Lung (tissue), 17 donors: ENCODE measurements at places on chromosomes 3 and 15. TPM values are rescaled to one million over a fixed set of nuclear protein-coding genes. Genes with fewer than 3 reads are reported as not detected.

The ALDH1A2 gene
- total RNA-seq = 28.4 TPM

The SLC15A2 gene
- 48.2 TPM for total RNA-seq

The PRICKLE2 gene
- 35.8 TPM for total RNA-seq

The SLC7A14 gene
- total RNA-seq = 0.03 TPM

- DNase-seq = peak; percentile 28
- H3K36me3 ChIP-seq = no peaks in the 10 kb centered on the region
- H3K27me3 ChIP-seq = no peaks in the 10 kb centered on the region
- H3K4me3 ChIP-seq = no peak overlapping the region
These were observed 19.9 kb upstream of the TNFAIP8L3 start for GRCh38 chr15:51114437-51115119.

DNA sequence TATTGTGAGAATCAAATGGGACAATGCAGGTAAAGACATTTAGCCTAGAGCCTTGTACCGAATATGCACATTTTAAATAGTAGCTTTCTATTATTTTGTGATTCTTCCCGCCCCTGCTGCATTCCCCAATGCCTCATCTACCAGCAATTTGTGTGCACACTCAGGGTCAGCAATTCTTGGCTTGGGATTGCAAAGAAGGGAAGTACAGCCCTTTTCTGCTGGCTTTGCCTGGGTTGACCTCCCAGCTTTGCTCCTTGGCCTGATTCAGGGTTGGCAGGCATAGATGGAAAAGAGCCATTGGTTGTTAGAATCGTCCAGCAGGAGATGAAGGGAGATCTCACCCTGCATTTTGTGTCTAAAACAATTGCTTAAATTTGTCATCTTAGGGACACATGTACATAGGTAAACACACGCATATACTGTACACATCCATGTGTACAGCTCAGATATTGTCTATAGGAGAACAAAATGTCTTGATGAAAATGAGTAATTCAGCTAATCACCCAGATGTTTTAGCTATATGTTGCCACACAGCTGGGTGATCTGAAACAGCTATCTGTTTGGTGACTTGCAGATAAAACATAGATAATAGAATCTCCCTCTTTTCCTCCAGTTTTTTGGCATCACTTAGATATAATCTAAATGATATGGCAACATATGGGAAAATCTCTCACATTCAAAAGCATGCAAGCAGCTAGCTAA lies 340.9 kb upstream of the TBL1XR1 start:
- H3K27ac ChIP-seq = no peak overlapping the region
- H3K4me3 ChIP-seq = no peak overlapping the region
- DNase-seq = peak; percentile 88
- peaks cover 29% of the 10 kb centered on the region for H3K4me1 ChIP-seq
- H3K36me3 ChIP-seq = no peaks in the 10 kb centered on the region
- no peaks in the 10 kb centered on the region for H3K27me3 ChIP-seq

GRCh38 chr15:28184166-28184565 lies 85.1 kb upstream of the OCA2 start:
- no peak for DNase-seq
- no peak overlapping the region for H3K4me3 ChIP-seq
- H3K4me1 ChIP-seq = no peaks in the 10 kb centered on the region
- H3K27ac ChIP-seq = no peak overlapping the region
- peaks cover 11% of the 10 kb centered on the region for H3K36me3 ChIP-seq

- H3K4me1 ChIP-seq = no peaks in the 10 kb centered on the region
- H3K4me3 ChIP-seq = no peak overlapping the region
- no peaks in the 10 kb centered on the region for H3K36me3 ChIP-seq
- H3K27ac ChIP-seq = no peak overlapping the region
These were observed 149.5 kb downstream of the ALDH1A2 start for GRCh38 chr15:57915827-57916531.

GRCh38 chr3:128497305-128498126 lies 4.5 kb upstream of the GATA2 start:
- H3K4me3 ChIP-seq = no peak overlapping the region
- H3K36me3 ChIP-seq = no peaks in the 10 kb centered on the region
- peaks cover 17% of the 10 kb centered on the region for H3K4me1 ChIP-seq
- peak overlapping the region; percentile 74 for H3K27ac ChIP-seq

- H3K4me3 ChIP-seq = no peak overlapping the region
- peaks cover 4% of the 10 kb centered on the region for H3K4me1 ChIP-seq
- DNase-seq = no peak
- no peaks in the 10 kb centered on the region for H3K27me3 ChIP-seq
- no peak overlapping the region for H3K27ac ChIP-seq
- no peaks in the 10 kb centered on the region for H3K36me3 ChIP-seq
These were observed 299.5 kb upstream of the RASGRP1 start for GRCh38 chr15:38864122-38864521.

DNA sequence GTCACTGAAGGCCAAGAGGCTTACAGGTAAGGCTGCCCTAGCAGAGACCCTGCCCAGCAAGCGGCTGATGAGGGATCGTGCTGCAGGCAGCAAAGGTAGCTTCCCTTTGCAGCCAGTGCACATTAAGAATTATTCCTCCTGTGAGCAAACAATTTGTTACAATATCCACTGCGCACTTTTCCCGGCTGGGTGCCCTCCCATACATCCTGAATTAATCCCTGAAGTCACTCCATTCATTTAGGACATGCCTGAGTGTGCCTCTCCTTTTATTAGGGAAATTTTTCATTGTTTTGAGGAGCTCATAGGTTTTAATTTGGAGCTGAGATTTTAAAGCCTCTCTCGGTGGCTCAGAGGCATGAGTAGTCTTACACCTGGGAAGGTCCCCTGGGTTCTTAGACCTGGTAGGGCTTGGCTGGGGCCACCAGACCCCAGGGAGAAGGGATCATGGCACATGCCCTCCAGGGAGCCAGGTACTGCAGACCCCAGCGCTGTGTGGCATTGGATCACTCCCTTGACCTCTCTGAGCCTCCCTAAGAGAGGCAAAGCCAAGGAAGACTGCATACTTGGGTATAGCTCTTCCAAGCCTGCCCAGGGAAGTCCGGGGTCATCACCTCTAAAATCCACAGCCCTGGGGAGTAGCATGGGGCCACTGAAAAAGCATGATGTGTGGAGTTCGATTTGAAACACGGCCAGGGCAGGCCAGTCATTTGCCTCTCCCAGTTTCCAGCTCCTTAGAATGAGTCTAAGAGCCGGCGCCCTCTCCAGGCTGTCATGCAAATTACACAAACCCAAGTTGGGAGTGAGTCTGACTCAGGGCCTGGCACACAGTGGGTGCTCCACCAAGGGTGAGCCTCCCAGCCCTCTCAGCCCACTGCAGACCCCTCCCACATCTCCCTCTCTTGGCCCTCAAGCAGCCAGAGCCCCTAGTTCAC lies 151.9 kb upstream of the LINGO1 start:
- no peak overlapping the region for H3K27ac ChIP-seq
- no peaks in the 10 kb centered on the region for H3K4me1 ChIP-seq
- H3K4me3 ChIP-seq = no peak overlapping the region
- no peak for DNase-seq
- H3K27me3 ChIP-seq = peaks cover 2% of the 10 kb centered on the region

DNA sequence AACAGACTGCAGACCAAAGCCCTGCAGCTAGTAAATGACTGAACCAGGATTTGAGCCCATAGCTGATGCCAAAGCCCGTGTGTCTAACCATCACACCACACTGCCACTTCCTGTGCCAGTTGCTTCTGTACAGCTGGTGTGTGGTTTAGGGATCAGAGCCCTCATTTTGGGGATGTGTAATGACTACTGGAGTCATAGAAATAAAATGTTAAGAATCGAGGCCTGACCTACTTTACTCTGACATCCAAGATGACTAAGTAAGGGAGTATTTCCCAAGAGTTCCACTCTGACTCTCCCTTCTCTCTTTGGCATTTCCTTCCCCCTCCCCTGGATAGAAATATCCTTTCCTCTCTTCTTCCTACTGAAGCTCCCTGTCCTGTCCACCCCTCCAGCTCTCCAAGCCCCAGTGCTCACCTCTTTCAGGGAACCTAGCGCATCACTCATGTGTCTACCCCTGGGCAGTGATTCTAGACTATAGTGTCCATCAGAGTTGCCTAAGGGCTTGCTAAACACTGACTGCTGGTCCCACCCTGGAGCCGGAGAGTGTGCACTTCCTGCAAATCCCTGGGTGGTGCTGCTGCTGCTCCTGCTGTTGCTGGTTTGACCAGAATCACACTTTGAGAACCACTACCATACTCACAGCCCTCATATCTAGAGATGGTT lies 53.8 kb downstream of the MGLL start:
- no peaks in the 10 kb centered on the region for H3K4me1 ChIP-seq
- no peaks in the 10 kb centered on the region for H3K36me3 ChIP-seq
- no peak for DNase-seq
- peak overlapping the region; percentile 87 for H3K27ac ChIP-seq
- no peak overlapping the region for H3K4me3 ChIP-seq

DNA sequence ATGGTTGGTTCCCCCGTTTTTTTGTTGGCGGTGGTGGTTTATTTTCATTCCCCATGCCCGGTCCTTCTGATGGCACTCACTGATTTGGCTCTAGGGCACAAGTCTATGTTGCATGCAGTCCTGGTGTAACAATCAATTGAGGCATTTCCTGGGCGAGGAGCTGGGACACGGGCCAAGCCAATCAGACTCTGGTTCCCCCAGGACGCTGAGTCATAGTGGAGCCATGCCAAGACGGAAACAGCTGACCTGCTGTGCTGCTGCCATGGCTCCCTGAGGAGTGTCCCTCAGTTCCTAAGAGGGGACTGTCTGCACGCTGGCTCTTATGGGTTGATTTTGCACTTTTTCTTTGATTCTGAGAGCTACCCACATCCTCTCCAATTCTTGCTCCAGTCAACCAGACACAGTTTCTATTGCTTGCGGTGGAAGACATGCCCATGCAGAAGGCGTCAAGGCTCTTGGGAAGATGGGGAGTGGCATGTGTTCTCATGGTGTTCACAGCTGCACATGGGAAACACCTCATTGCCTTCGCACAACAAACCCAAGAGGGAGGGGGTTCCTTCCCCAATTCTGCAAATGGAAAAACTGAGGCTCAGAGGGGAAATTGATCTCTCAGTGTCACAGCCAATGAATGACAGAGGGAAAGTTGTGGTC lies 28.3 kb upstream of the ALDH1L1 start:
- H3K36me3 ChIP-seq = no peaks in the 10 kb centered on the region
- H3K27me3 ChIP-seq = no peaks in the 10 kb centered on the region
- H3K4me3 ChIP-seq = no peak overlapping the region
- peaks cover under 1% of the 10 kb centered on the region for H3K4me1 ChIP-seq

GRCh38 chr3:105222568-105223093 lies 144.1 kb upstream of the ALCAM start:
- H3K27me3 ChIP-seq = no peaks in the 10 kb centered on the region
- H3K27ac ChIP-seq = no peak overlapping the region
- H3K4me3 ChIP-seq = no peak overlapping the region
- no peak for DNase-seq
- H3K4me1 ChIP-seq = no peaks in the 10 kb centered on the region

DNA sequence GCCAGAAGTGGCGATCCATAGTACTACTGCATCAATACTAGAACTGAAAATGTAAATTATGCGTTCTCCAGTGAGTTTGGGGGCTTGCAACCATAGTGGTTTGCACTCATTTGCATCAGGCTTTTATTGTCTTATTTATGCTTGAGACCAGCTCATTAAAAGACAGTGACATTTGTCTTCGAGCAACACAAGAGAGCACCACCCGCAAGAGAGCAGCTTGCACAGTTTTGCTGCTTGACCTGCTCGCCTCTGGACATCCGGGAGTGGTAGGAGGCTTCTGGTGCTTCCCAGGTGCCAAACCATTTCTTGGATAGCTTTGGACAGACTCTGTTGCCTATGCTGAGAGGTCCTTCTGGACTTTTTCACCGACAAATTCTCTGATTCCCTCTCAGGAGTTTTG lies 294.6 kb downstream of the MEX3B start:
- no peak overlapping the region for H3K27ac ChIP-seq
- no peak for DNase-seq
- no peaks in the 10 kb centered on the region for H3K27me3 ChIP-seq
- peaks cover 3% of the 10 kb centered on the region for H3K4me1 ChIP-seq
- H3K4me3 ChIP-seq = no peak overlapping the region
